Activated CD8-positive, alpha-beta T cell treated with anti-CD3 and anti-CD28 coated beads for 36 hours (primary cell): ENCODE measurements at places on chromosomes 16 and 17. TPM values are rescaled to one million over a fixed set of nuclear protein-coding genes. Genes with fewer than 3 reads are reported as not detected.

DNA sequence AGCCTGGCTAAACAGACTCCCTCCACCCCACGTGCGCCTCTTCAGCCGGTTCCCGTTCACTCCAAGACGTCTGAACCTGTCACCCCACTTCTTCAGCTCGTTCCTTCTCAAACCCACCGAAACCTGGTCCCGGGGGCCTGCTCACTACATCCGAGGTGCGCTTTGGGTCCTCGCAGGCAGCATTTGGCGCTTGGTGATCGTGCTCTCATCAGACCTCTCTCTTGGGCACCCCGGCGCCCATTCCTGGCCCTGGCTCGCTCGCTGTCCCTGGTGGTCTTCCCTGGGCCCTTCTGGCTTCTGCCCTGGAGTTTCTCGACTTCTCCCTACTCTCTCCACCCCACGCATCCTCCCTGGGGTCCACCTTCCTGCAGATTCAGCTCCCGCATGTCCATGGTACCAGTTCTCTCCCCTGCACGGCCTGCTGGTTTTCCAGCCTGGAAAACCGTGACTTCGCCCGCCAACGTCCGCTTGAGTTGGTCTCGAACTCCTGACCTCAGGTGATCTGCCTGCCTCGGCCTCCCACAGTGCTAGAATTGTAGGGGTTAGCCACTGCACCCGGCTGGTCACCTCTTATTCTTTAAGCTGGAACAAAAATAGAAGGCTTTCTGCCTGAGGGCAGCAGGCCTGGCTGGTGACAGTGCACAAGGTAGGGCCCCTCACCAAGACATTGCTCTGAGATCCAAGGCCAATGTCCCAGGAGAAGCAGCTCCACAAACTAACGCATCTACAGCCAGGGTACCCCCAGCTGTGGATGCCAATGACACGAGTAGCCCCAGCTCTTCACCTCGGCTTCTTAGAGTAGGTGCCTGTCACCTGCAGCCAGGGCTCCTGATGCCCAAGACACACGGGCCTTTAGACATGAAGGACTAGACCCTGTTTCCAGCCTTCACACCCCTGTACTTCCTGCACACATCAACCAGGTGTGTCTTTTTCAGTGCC is 1.1 kb upstream of the MEAK7 start:
- peaks cover 48% of the 10 kb centered on the region for H3K4me1 ChIP-seq
- peaks cover 7% of the 10 kb centered on the region for H3K36me3 ChIP-seq
- H3K27ac ChIP-seq = peak overlapping the region; percentile 88
- H3K27me3 ChIP-seq = no peaks in the 10 kb centered on the region
- DNase-seq = no peak
- H3K4me3 ChIP-seq = peak overlapping the region; percentile 91

DNA sequence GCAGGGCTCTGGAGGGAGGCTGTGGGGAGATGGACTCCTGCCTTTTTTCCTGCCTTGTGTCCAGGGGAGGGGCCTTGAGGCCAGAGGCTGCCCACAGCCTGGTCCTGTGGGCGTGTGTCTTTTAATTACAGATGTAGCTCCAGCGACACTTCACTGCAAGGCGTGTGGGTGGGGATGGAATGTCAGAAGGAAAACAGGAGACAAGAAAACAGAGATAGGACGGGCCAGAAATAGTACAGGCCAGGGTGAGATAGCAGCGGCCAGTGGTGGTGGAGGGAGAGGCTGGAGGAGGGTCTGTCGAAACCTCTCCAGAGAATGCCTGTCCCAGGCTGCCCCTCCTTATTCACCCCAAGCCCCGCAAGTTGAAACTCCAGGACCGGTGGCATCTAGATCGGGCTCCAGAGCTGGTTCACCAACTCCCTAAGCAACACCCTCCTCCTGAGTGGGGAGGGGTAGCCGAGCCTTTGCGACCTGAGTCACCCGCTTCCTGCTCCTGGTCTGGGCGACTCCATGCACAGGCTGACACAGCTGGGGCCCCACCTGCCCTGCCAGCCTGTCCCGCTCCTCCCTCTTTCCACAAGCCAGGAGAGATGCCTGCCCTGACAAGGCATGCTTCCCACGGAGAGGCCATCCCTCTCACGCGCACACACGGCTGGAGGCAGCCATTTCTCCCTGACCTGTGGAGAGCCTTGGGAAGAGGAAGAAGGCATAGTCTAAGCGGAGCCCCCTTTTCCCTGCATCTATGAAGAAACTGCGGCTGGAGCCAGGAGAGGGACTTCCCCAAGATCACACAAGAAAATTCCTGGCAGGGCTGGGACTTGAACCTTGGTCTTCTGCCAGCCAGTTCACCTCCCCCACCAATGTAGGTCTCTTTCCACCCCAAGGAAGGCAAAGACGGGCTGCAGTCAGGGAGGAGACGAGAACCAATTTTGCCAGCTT is 6.6 kb upstream of the JUP start:
- no peaks in the 10 kb centered on the region for H3K36me3 ChIP-seq
- H3K4me1 ChIP-seq = peaks cover 15% of the 10 kb centered on the region
- DNase-seq = peak; percentile 23
- H3K27me3 ChIP-seq = peaks cover 4% of the 10 kb centered on the region
- H3K27ac ChIP-seq = no peak overlapping the region
- H3K4me3 ChIP-seq = no peak overlapping the region

DNA sequence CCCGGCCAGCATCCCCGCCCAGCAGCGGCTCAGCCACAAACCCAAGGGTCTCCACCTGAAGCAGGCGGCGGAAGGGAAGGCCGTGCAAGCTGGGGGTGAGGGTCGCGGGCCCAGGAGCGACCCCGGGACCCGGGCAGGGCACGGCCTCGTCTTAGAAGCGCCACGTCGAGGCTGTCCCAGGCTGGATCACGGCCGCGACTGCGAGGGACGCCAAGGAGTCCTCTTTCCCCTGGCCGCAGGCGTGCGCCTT is 538 bp upstream of the CCNF start:
- H3K4me1 ChIP-seq = peaks cover 15% of the 10 kb centered on the region
- peak overlapping the region; percentile 77 for H3K27ac ChIP-seq
- H3K36me3 ChIP-seq = peaks cover 23% of the 10 kb centered on the region
- peak overlapping the region; percentile 88 for H3K4me3 ChIP-seq
- no peak for DNase-seq
- no peaks in the 10 kb centered on the region for H3K27me3 ChIP-seq

GRCh38 chr17:67606896-67607604 is 110.7 kb upstream of the NOL11 start:
- H3K36me3 ChIP-seq = no peaks in the 10 kb centered on the region
- H3K27ac ChIP-seq = peak overlapping the region; percentile 7
- no peak overlapping the region for H3K4me3 ChIP-seq
- DNase-seq = no peak
- no peaks in the 10 kb centered on the region for H3K27me3 ChIP-seq

GRCh38 chr17:44775136-44775837 is 16.5 kb downstream of the ADAM11 start:
- H3K4me3 ChIP-seq = peak overlapping the region; percentile 79
- peak; percentile 99 for DNase-seq
- H3K36me3 ChIP-seq = no peaks in the 10 kb centered on the region
- peaks cover 5% of the 10 kb centered on the region for H3K4me1 ChIP-seq

GRCh38 chr17:27457731-27458523 is 1.7 kb downstream of the KSR1 start:
- H3K27me3 ChIP-seq = peaks cover 3% of the 10 kb centered on the region
- H3K27ac ChIP-seq = peak overlapping the region; percentile 85
- H3K4me1 ChIP-seq = peaks cover 50% of the 10 kb centered on the region
- H3K4me3 ChIP-seq = peak overlapping the region; percentile 94

DNA sequence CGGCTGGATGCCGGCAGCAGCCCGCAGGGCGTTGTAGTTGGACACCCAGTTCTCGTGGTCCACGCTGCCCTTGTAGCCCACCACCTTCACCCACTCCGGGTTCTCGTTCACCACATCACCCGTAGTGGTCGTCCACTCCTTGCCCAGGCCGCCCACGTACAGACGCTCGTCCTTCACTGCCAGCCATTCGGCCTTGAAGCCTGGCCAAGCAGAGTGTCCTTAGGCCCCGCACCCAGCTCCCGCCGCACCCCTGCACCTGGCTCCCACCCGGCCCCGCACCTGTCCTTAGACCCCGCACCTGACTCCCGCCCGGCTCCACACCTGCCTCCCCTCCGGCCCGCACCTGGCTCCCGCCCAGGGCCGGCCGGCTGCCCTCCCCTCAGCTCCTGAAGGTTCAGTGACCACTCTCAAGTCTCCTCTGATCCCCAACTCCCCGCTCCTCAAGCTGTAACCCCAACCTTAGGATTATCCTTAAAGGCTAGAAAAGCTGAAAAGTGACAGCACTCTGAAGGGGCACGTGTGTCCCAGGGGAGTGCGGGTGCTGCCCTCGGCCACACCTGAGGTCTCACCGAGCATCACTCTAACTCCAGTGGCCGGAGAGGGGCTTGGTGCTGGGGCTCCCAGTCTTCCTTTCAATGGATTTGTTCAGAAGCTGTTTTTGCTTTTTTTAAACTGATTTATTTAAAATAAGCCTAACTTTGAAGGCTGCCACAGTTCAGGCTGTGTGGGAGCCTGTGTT is 14.4 kb downstream of the CANT1 start:
- H3K4me3 ChIP-seq = no peak overlapping the region
- H3K27me3 ChIP-seq = no peaks in the 10 kb centered on the region
- peaks cover 5% of the 10 kb centered on the region for H3K4me1 ChIP-seq
- H3K36me3 ChIP-seq = peaks cover 40% of the 10 kb centered on the region
- no peak overlapping the region for H3K27ac ChIP-seq
- DNase-seq = no peak

- peaks cover 12% of the 10 kb centered on the region for H3K27me3 ChIP-seq
- no peak for DNase-seq
- H3K4me1 ChIP-seq = peaks cover 7% of the 10 kb centered on the region
- no peaks in the 10 kb centered on the region for H3K36me3 ChIP-seq
- H3K4me3 ChIP-seq = no peak overlapping the region
Measured at GRCh38 chr17:58283674-58284612, 3.2 kb upstream of the MPO start.

DNA sequence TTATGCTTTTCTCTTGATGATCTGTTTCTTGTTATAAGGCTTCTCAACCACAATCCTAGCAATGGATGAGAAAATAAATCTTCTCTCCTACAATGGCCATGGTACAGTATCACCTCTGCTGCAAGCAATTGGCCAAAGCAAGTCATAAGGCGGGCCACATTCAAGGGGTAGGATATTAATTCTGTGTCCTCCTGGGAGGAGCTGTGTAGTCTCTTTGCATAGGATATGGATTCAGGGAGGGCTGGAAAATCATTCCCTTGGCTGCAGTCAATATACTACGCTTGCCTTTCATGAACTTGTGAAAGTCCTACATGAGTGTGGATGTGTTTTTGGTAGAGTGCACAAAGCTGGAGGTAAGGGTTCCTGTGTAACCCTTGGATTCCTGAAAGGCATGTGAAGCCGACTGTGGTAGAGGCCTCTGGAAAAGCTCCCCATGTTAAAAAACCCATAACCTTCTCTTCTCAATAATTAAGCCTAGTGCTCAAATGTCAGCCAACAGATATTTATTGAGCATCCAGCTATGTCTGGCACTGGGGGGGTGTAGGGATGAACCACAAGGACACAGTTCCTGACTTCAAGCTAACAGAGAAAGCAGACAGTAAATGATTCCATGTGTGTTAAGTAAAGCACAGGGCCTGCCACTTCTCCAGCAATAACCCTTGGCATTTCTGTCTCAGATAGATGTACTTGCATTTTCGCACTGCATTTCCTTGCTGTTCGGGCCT is 147.6 kb upstream of the HS3ST3A1 start:
- H3K4me3 ChIP-seq = no peak overlapping the region
- no peak for DNase-seq
- no peaks in the 10 kb centered on the region for H3K4me1 ChIP-seq
- H3K27ac ChIP-seq = no peak overlapping the region
- peaks cover 2% of the 10 kb centered on the region for H3K27me3 ChIP-seq
- no peaks in the 10 kb centered on the region for H3K36me3 ChIP-seq

- peaks cover 32% of the 10 kb centered on the region for H3K27me3 ChIP-seq
- DNase-seq = peak; percentile 65
- H3K4me3 ChIP-seq = peak within 1 kb of the TSS; percentile 26
Measured at GRCh38 chr16:55508941-55509931, at the start of gene LPCAT2. LPCAT2 (plus strand) TSS chr16:55509072; CDS start chr16:55509182, 110 bp downstream.

DNA sequence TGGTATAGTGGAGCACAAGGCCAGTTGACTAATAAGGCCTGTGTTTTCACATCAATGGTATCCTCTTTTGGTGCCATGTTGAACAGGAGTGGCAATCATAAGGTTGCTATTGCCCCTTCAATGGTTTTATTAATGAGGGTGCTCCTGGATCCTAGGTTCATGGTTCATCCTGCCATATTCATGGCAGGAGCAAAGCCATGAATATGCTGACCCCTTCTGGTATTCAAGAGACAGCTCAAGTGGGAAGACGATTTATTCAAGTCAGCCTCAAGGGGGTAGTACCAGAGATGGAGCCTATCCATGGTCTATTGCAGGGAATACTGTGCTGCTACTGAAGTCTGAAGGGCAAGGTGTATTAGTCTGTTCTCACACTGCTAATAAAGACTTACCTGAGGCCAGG is 2.6 kb downstream of the ABCA9 start:
- no peaks in the 10 kb centered on the region for H3K27me3 ChIP-seq
- no peak overlapping the region for H3K4me3 ChIP-seq
- H3K4me1 ChIP-seq = no peaks in the 10 kb centered on the region

- H3K27me3 ChIP-seq = peaks cover 3% of the 10 kb centered on the region
- no peak overlapping the region for H3K27ac ChIP-seq
- H3K36me3 ChIP-seq = no peaks in the 10 kb centered on the region
- no peak for DNase-seq
- H3K4me3 ChIP-seq = no peak overlapping the region
Measured at GRCh38 chr16:87685405-87685755, 80.4 kb downstream of the KLHDC4 start.

DNA sequence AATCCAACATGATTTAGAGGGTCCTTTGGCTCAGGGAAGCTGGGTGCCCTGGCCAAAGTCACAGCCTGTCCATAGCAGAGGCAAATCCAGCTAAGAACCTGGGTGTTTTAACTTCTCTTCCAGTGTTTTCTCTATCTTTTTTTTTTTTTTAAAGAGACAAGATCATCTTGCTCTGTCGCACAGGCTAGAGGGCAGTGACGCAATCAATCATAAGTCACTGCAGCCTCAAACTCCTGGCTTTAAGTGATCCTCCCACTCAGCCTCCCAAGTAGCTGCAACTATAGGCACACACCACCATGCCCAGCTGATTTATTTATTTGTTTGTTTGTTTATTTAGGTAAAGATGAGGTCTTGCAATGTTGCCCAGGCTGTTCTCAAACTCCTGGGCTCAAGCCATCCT is 14.8 kb upstream of the GRIN2A start:
- DNase-seq = no peak
- H3K27me3 ChIP-seq = peaks cover 4% of the 10 kb centered on the region
- H3K4me3 ChIP-seq = no peak overlapping the region
- no peaks in the 10 kb centered on the region for H3K36me3 ChIP-seq

GRCh38 chr16:3401719-3402397 is 843 bp downstream of the ZNF174 start:
- H3K27ac ChIP-seq = peak overlapping the region; percentile 82
- peak; percentile 4 for DNase-seq
- peaks cover 60% of the 10 kb centered on the region for H3K36me3 ChIP-seq
- H3K27me3 ChIP-seq = no peaks in the 10 kb centered on the region
- peak overlapping the region; percentile 82 for H3K4me3 ChIP-seq
- H3K4me1 ChIP-seq = peaks cover 36% of the 10 kb centered on the region

- H3K36me3 ChIP-seq = no peaks in the 10 kb centered on the region
- H3K27me3 ChIP-seq = peaks cover 6% of the 10 kb centered on the region
- DNase-seq = peak; percentile 57
- H3K4me1 ChIP-seq = peaks cover 4% of the 10 kb centered on the region
Measured at GRCh38 chr16:75555213-75555706, 792 bp downstream of the TMEM231 start.

- peak overlapping the region; percentile 83 for H3K27ac ChIP-seq
- peak overlapping the region; percentile 89 for H3K4me3 ChIP-seq
- H3K4me1 ChIP-seq = peaks cover 18% of the 10 kb centered on the region
- H3K36me3 ChIP-seq = peaks cover 25% of the 10 kb centered on the region
- peak; percentile 49 for DNase-seq
Measured at GRCh38 chr16:67277294-67277998, 1.9 kb upstream of the PLEKHG4 start.

ADAT1 gene
- 43.6 TPM for total RNA-seq
